ENCODE measurements at places on chromosomes 7 and 10.

DNA sequence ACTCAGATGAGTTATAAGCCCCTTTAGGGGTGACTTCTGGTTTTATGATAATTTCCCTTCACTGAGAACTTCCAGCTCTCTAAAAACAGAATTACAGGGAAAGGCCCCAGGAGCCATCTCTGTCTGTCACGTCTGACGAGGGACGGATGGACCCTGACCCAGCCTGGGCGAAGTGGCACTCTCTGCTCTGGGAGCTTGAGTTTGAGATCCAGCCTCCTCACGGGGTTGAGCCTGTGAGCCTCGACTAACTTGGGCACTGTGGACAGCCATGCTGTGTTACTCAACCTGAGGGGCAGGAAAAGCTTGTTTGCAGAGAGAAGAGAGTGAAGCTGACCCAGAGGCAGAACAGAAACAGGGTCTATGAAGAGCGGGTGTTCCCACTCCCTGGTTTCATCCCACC lies 54.6 kb upstream of the MNX1 start:
- DNase-seq, result no peak

- DNase-seq, result peak; percentile 87
These were observed 639 bp downstream of the TSPAN13 start for GRCh38 chr7:16753932-16754855.

GRCh38 chr10:13788711-13789447 lies 202.1 kb downstream of the PRPF18 start:
- peak; percentile 17 for DNase-seq

DNA sequence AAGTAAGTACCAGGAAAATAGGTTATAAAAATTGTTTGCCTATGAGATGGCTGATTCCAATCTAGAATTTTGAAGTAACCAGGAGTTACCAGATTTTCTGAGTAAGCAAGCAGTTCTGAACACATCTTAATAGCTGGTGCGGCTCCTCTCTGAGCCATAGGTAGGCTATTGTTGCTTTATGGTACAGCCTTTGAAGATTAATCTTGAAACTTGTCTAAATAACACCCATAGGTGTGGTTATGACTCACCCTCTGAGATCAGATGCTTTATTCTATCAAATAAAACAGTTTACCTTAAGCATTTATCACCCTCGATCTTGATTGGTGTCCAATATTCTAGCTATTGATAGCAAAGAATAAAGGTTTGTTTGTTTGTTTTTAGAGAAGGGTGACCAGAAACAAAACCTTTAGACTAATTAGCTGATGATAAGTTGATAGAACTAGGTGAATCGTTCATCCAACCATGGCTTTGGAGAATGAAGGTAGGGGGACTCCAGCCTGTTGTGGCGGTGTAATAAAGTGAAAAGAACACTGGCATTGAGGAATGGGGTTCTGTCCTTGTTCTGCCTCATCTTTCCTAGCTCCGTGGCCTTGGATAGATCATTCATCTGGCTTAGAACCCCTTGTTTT lies 72.2 kb downstream of the VTI1A start:
- DNase-seq, result peak; percentile 13

DNA sequence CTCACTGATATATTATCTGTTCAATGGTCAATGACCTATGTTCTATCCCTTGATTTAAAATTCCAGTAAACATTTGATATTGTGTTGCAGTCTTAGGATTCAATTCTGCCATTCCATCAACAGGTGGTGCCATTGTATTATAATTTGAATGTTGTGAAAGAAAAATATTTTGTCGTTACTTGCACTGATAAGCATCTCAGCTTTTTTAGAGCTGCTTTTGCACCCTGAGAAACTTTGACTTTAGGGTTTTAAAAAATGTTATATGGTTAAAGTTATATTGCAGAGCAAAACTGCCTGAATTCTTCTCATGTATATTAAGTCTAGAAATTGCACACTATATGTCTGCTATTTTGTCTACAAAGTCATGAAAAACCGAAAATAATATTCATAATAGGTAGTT lies 18.8 kb upstream of the MINDY3 start:
- peak; percentile 68 for DNase-seq

DNA sequence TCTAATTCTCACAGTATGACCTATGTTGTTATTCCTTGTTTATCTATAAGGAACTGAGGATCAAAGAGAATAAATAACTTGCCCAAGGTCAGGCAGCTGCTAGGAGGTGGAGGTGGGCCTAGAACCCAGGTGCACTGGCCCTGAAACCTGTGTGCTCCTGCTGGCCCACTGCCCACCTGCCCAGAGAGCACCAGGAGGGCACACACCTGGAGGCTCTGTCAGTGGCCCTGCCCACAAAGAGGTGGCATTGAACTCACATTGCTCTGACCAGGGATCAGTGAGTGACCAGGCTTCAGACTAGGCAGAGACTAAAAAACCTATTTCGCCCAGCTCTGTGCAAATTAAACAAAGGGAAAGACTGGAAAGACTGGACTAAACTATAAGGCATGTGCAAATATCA lies 210.6 kb downstream of the TNS3 start:
- DNase-seq, result peak; percentile 74

GRCh38 chr10:131804551-131805295 lies 96.1 kb upstream of the PPP2R2D start:
- no peak for DNase-seq

- DNase-seq, result no peak
These were observed 201.8 kb downstream of the CELF2 start for GRCh38 chr10:11219431-11219830.

- DNase-seq, result peak; percentile 96
These were observed 77.5 kb upstream of the INSIG1 start for GRCh38 chr7:155219947-155220769.

- peak; percentile 32 for DNase-seq
These were observed 20.2 kb downstream of the DNAJB9 start for GRCh38 chr7:108589874-108590273.

DNA sequence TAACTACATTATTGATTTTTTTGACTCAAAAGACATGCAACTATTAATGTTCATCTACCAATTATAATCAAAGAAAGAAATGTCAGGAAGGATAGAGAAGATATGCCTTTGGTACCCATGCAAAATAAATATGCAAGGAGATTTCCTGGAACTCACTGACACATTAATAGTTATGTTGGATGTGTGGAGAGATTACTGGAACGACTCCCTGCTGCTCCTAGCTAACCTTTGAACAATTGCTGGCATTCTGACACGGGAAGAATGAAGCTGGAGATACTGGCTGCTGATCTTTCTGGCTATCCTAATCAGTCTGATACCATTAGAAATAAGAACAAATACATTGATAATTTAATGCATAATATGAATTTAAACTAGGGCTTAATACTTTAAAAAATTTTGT lies 507.9 kb upstream of the NRG3 start:
- no peak for DNase-seq

DNA sequence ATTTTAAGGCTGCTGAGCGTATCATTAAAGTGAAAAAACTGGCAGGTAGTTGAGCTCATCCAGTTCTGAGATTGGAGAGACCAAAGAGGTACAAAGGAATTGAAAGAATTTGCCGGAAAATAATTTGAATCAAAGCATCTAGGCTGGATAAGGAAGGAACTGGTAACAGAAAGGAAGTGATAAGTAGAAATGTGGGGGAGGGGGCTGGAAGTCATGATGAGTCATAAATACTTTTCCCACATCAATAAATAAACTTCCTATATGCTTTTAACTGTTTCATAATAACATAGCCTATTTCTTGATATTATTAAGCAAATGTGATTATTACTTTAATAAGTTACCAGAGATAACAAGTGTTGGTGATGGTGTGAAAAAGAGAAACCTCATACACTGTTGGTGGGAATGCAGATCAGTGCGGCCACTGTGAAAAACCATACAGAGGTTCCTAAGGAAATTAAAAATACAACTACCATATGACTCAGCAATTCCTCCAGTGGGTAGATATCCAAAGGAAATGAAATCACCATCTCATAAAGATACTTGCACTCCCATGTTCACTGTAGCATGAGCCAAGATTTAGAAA lies 27.0 kb downstream of the ZNF438 start:
- no peak for DNase-seq

DNA sequence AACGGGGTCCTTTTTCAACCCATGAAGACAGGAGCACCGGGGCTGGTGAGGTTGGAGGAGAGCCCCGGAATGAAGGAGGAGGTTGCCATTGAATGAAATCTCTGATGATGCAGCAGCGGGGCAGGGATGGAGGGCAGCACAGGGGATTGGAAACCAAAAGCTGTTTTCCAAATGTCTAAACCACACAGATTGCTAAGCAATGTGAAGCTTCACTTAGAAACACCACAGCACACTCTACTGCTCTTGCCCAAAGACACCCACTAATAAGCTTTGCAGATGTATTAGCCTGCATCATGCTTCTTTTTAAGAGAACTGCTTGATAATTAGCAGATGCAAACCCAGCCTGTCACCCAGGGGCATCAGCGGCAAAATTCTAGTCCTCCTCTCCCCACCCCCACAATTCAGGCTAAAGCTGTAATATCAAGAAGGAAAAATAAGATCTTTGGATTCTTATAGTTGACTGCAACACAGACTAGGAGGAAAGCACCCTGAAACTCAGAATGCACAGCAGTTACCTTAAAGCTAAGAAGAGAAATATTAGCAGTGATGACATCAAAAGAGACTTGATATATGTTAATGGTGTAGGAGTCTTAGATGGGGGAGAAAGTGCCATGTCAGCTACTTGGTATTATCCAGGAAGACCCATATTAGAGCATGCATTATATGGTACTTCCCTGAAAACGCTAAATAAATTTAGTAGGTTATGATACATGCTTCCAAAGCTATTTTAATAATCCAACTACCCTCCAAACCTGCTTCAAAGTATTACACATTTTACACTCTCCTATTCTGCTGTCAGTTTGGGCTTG lies 666.7 kb downstream of the KCNMA1 start:
- DNase-seq, result no peak

All from NCI-H69 (cell line).